ENCODE measurements at places on chromosomes 13 and 19.
A peak's percentile ranks its signal among the peaks of the same experiment; 100 is the strongest.

DNA sequence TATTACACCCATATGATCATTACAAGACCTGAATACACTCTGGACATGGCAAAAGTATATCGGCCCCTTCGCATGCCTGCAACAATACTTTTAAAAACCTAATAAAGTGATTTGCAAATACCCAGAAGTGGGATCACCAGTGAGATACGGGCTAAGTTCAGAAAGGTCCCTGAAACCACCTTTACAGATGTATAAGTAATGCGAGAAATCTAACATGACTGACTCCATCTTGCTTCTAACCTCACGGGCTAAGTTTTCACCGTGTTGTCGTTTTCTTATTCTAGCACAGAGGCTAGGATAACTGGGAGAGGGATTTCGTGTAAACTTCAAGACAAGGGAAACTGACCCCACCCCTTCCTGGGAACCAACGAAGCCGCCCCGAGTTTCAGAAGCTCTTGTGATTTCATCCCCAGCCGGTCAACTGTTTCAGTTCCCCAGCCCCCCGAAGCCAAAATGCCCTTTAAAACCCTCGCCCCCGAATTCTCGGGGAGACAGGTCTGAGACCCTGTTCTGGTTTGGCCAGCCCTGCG, 703 bp downstream of the NEK3 start:
- DNase-seq = no peak

GRCh38 chr19:30587869-30588268, 215.7 kb downstream of the ZNF536 start:
- DNase-seq = no peak

DNA sequence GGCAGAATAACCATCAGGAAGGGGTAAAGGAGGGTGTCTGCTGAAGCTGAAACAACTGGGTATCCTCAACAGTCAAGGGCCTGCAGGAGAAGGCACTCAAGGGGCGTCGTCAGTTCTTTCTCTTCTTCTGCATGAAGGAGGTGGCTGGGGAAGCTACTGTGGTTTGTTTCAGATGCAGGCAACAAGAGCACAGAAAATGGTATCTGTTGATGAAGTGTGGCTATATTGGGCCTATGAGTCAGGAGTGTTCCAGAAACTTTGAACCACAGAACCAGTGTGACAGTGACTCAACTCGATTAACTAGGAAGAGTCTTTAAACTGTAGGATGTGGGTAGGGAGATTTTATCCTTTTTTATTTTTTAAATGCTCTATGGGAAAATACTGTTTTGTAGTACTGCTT, 686.3 kb downstream of the FGF9 start:
- peak; percentile 7 for DNase-seq

DNA sequence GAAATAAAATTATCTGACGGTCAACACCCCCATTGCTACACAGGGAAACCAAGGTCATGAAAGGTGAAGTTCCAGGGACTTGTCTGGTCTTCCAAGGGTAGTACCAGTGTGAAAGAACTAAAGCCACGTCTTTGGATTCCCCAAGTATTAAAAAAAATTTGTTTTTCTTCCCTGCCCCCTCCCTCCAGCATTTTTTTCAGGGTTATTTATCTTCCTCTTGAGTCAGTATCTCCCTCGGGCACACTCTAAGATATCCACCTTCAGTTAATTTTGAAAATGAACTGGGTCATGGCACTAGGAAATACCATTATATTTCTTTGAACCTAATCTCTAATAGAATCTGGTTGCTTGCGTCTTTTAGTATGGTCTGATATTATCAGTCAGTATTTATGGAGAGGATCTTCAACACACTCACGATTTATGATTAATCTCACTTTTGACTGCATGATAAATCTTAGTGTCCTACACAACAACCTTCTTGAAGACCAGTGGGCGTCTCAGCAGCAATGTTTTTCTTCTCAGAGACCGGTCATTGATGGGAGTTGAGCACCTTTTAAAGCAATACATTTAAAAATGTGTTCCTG, 9.1 kb downstream of the ATP8A2 start:
- DNase-seq = no peak

DNA sequence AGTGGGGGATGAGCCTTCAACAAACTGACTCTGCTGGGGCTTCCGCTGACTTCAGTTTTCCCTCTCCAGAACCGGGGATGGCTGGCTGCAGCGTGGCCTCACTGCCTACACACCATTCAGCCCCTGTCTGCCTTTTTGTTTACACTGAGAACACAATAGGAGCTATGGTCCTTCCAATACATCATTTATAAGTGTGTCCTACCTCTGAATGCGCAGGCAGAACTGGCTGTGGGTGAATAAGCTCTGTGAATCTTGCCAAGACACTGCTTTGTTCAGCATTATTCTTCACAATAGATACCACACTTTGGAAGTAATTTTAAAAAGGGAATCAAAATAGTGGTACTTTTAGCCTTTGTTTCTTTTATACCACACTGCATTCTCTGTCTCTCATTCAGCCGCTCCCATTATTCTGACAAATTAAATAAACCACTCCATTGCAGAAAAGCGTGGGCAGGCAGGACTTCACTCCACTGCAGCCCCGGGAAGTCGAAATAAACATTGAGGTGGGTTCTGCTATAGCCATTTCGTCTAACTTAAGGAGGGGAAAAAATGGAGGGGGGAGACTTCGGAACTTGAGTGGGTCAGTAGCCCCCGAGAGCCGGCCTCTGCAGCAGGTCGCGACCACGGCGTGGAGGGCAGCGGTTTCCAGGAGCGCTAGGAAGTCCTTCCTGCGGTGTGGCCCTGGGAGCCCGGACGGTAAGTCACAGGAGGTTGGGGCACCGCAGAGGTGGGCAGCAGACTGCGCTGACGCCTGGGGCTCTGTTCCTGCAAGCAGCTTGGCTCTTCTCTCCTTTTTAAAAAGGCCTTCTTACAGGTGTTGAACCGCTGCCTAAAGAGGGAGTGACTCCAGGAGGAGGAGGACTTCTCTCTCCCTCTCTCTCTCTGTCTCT, 94.8 kb upstream of the SOX1 start:
- no peak for DNase-seq

- DNase-seq = no peak
These were observed 62.0 kb downstream of the EPSTI1 start for GRCh38 chr13:42929886-42930535.

Measured in activated CD4-positive, alpha-beta T cell treated with anti-CD3 and anti-CD28 coated beads for 48 hours (primary cell).